Stimulated activated CD4-positive, alpha-beta T cell treated with anti-CD3 and anti-CD28 coated beads, Interleukin-12 subunit alpha, Interleukin-12 subunit beta, amount 100 ng/mL, for 24 hours (primary cell): ENCODE measurements at places on chromosomes 12 and 14.

GRCh38 chr12:113092607-113093408 lies 36.3 kb downstream of the DTX1 start:
- no peak for DNase-seq

DNA sequence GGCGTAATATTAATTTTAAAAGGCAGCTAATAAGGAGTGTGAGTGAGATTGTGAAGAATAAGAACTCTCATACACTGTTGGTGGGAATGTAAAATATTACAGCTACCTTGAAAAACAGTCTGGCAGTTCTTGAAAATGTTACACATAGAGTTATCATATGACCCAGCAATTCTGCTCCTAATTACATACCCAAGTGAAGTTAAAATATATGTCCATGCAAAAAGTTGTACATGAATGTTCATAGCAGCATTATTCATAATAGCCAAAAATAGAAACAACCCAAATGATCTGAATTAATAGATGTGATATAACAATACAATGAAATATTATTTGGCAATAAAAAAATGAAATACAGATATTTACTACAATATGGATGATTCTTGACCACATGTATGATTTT lies 68.2 kb downstream of the RASSF8 start:
- no peak for DNase-seq

- no peak for DNase-seq
Observed at GRCh38 chr14:69346710-69347109, 51.4 kb downstream of the ERH start.

GRCh38 chr12:65586796-65587195 lies 237.5 kb upstream of the HMGA2 start:
- DNase-seq, result no peak

DNA sequence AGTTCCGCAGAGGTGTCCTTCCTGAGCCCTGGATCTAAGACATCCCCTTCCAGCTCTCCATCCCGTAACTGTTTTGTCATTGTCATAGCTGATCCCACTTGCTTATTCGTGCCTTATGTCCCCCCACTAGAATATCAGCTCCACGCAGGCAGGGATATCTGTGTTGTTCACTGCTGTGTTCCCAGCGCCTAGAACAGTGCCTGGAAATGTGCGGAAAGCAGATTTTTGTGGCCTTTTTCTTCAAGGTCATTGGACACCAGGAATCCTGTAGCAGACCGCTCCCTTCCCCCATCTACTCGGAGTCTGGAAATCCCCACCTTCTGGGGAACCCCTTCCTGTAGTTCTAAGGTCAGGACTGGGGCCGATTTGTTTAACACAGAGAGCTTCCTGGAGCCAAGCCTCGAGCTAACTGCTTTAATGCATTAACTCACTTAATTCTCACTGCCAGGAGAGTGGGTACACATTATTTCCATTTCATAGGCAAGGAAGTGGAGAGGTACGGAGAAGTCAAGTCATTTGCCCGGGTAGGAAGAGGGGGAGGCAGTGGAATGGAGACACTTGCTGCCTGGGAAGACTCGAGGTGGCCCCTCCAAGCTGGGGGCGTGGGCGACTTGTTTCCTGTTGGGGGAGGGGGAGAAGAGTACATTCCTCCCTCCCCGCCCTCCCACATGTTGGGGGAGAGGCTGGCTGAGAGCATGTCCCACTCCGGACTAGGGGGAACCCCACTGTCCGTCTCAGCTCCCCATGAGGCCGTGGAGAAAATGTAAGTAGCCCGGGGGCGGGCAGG lies 1.2 kb upstream of the SH2B3 start:
- DNase-seq, result peak; percentile 73

DNA sequence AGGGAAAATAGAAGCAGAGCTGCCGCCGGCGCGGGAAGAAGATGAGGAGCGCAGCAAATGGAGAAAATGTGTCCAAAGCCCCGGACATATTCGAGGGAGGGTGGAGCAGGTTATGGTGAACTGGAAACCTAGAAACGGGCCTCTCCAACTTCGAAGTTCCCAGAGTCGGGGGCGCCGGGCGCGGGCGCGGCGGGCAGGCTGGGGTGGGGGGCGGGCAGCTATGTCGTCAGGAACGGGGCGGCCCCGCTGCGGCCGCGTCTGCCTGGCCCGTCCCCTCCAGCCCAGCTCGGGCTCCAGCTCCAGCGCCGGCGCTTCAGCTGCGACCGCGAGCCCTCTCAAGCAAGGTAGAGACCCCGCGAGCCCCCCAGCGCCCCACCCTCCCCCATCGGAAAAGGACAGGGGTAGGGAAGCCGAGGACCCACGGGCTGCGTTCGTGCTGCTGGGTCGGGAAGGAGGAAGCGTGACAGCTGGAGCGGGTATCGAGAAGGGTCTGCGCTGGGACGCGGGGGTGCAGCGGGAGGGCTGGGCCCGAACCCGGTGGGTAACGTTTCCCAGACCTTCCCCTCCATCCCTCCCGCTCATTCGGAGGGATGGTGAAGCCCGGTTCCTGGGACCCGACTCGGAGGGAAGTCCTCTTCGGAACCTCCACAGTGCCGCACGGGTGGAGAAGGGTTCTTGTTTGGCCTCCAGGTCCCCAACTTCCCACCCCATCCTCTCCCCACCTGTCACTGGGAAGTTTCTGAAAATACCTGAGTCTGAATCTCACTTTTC lies 1.0 kb downstream of the DGKA start:
- no peak for DNase-seq

DNA sequence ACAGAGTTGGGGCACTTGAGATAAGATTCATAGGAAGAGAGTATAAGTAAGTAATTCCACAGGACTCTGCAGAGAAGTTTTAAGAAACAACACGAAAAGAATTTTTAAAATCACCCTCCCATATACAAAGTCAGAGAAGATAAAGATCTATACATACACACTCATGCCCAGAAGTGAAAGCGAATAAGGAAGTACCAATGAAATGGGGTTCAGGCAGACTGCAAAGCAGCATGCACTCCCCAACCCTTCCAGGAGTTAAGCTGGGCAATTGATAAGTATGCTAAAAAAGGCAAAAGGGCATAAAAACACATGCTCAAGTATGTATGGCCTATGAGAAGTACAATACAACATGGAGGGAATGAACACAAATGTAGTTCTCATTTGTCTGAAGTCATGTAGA lies 246.2 kb upstream of the GRIP1 start:
- no peak for DNase-seq

DNA sequence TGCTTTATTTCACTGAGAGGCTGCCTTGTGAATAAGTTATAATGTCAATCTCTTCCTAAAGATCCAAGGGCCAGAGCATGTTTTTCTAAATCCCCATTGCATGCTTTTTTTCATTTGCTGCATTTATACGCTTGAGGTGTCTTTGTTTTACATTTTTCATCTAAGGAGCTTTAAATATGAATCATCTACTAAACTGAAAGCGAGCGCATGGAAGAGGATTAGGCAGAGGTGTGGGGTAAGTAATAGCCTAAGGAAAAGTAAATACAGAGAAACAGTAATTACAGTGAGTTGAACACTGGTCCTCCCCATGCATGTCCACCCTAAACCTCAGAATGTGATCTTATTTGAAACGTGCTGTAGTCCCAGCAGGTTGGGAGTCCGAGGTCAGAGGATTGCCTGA lies 76.4 kb upstream of the METAP2 start:
- DNase-seq, result no peak

GRCh38 chr12:86777325-86777724 lies 521.1 kb upstream of the MGAT4C start:
- DNase-seq, result no peak

- no peak for DNase-seq
Observed at GRCh38 chr12:1466481-1467154, 127.8 kb downstream of the FBXL14 start.

- no peak for DNase-seq
Observed at GRCh38 chr12:31470459-31470858, 120.5 kb downstream of the DENND5B start.

DNA sequence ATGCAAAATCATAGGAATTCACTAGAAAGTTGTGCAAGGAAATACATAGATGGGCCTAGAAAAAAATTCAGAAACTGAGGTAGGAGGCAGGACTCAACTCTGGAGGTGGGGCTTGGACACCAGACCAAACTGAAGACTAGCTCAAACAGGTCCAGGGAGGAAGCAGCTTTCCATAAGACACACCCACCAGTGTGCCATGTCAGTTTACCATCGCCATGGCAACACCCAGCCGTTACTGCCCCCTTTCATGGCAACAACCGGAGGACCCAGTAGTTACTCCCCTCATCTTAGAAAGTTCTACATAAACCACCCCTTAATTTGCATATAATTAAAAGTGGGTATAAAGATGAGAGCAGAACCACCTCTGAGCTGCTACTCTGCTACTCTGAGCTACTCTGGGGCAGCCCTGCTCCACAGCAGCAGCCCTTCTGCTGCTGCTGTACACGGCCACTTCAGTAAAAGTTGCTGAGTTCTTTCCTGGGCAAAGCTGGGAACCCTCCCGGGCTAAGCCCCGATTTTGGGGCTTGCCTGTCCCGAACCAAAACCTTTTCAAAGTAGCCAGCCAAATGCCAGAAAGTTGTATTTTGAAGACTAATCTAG lies 30.8 kb upstream of the NINJ2 start:
- DNase-seq, result no peak
